ENCODE measurements at places on chromosomes 1 and 21.

DNA sequence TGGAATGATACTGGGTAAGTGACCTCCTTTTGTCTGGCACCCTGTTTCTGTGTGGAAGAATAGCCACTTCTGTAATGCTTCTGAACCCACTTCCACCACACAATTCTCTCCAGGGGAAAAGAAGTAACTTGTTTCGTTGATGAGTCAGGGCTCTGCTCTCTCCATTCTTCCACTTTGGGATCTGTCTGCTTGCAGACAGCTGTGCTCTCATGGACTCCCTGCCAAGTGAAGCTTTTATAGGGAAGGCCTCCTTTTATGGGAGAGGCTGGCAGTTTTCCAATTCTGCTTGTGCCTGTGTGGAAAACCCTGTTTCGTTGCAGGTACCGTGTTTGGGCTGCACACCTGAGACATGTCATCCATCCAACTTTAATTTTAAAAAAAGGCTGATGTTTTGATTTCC lies 130.7 kb downstream of the GIPC2 start:
- peak; percentile 82 for DNase-seq

DNA sequence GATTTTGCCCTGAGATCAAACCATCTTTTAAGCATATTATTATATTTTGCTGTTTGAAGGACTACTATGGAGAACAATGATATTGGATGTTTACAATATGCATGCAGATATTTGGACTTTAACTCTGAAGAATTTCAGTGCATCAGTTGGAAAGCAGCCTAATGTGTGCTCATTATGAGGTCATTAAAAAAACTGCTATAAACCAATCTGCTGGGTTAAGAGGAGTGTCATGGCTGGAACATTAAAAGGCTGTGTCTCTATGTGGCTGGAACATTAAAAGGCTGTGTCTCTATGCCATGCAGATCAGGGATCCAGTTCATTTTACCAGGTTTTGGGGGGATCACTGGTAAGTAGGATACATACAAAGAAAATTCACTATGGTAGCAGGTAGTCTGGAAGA lies 77.6 kb downstream of the SPATA46 start:
- DNase-seq: no peak

GRCh38 chr1:115547696-115548095 lies 94.1 kb upstream of the VANGL1 start:
- DNase-seq: no peak

- no peak for DNase-seq
Observed at GRCh38 chr1:118692143-118692542, 296.0 kb downstream of the TBX15 start.

GRCh38 chr1:96367791-96368190 lies 353.8 kb upstream of the PTBP2 start:
- no peak for DNase-seq

- DNase-seq: peak; percentile 62
Observed at GRCh38 chr1:181099152-181100014, 10.9 kb downstream of the IER5 start.

DNA sequence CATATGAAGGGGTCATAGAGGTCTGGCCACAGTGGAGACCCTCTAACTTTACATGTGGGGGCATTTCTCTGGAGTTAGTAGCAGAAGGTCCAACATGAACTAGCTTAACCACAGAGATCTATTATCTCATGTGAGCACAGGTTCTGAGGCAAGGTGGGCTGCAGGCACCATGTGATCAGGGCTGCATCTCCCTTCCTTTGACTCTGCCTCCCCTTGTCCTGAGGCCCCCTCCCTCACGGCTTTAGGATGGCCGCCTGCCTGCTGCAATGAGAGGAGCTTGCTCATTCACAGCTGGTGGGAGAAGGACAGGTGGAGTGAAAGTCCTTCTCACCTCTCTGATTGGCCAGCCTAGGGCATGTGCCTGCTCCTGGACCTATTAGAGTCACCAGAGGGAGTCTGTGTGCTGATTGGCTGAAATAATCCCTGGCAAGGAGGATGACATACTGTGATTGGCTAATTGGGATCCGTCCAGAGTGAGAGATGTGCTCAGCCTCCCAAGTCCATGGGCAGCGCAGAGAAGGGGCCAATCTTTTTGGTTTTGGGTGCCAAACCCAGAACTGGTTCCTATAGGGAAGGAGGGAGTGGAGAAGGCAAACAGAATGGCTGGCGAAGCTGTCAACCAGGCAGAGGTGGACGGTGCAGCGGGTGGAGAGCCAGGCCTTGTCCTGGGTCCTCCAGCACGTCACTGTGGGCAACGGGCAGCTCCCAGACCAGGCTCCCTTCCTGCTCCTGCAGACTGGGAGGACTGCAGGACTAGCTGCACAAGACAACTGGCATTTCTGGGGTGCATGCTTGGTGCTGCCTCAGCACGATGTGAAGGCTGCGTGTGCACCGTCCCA lies 39.4 kb upstream of the C1orf174 start:
- no peak for DNase-seq
